ENCODE measurements at places on chromosomes 5 and 9. TPM values are rescaled to one million over a fixed set of nuclear protein-coding genes. Genes with fewer than 3 reads are reported as not detected.

DNA sequence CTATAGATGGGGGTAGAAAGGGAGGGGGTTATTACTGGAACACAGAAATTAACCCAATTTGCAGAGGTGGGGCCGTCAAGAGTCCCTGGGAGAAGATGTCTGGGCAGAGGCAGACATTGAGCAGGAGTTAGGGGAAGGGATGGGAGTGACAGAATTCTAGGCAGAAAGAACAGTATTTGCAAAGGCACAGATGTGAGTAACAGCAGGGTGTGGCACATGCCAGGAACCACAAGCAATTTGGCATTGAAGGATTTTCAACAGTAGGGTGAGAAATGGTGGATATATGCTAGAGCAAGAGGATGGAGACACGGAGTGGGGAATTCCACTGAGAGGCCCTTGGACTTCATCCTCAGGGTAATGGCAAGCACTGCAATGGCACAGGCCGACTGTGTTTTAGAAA lies 71.6 kb upstream of the FRRS1L start:
- H3K27me3 ChIP-seq: no peaks in the 10 kb centered on the region
- H3K27ac ChIP-seq: no peak overlapping the region
- no peaks in the 10 kb centered on the region for H3K4me1 ChIP-seq
- no peak for DNase-seq
- H3K36me3 ChIP-seq: no peaks in the 10 kb centered on the region
- H3K4me3 ChIP-seq: no peak overlapping the region

DNA sequence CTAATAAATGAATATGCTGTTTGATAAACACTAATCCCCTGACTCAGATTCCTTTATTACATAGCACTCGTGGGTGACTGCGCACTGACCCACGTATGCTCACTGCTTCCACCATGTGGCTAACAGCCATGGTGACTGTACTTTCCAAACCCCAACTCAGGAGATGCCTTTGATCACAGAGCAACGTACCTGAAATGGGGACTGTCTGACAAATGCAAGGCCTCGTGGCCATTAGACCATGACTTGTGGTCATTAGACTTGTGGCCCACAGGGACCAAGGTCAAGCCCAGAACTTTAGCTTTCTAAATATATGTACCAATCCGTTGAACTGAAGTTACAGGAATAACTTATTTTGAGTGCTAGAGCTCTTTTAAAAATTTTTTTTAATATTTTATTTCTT lies 46.6 kb downstream of the CYFIP2 start:
- no peak overlapping the region for H3K4me3 ChIP-seq
- no peak for DNase-seq
- H3K27me3 ChIP-seq: no peaks in the 10 kb centered on the region
- H3K4me1 ChIP-seq: no peaks in the 10 kb centered on the region
- no peaks in the 10 kb centered on the region for H3K36me3 ChIP-seq
- no peak overlapping the region for H3K27ac ChIP-seq

- DNase-seq: no peak
- no peaks in the 10 kb centered on the region for H3K4me1 ChIP-seq
- no peaks in the 10 kb centered on the region for H3K27me3 ChIP-seq
- H3K27ac ChIP-seq: no peak overlapping the region
- H3K36me3 ChIP-seq: peaks cover 4% of the 10 kb centered on the region
Measured at GRCh38 chr5:10233505-10233904, 16.2 kb downstream of the ATPSCKMT start.

Gene FOXD1
- total RNA-seq: 0.32 TPM

Gene ZFYVE16
- total RNA-seq: 28.0 TPM

DNA sequence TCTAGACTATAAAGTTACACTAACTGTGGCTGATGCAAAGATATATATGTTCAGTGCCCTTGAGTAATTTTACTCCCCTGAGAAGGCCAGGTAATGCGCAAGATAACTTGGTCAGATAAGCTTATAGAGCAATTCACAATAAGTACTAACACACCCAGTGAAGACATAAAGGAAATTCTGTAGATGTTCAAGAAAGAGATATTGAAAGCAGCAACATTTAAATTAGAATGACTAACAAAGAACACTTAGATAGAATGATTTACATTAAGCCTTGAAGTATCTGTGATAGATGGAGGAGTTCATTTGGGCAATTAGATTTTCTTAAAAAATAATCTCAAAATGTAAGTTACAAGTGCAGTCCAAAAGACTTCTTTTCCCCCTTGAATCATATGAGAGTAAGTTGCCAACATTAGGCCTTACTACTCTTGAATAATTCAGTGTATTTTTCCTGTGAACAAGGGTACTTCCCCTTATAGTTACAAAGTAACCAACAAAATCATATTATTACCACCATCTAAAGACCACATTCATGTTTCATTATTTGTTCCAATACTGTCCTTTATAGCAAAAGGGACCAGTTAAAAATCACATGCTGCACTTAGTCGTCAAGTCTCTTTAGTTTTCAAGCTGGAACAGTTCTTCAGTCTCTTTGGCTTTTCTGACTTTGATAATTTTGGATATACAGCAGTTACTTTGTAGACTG lies 44.4 kb upstream of the ELOVL7 start:
- H3K27ac ChIP-seq: no peak overlapping the region
- H3K27me3 ChIP-seq: no peaks in the 10 kb centered on the region
- no peaks in the 10 kb centered on the region for H3K36me3 ChIP-seq
- no peak for DNase-seq

GRCh38 chr5:175133185-175133584 lies 310.8 kb downstream of the DRD1 start:
- no peak for DNase-seq
- H3K4me1 ChIP-seq: no peaks in the 10 kb centered on the region
- no peak overlapping the region for H3K27ac ChIP-seq
- no peaks in the 10 kb centered on the region for H3K36me3 ChIP-seq
- H3K27me3 ChIP-seq: no peaks in the 10 kb centered on the region

Gene CCL21
- 84.9 TPM for total RNA-seq

- H3K4me3 ChIP-seq: no peak overlapping the region
- no peaks in the 10 kb centered on the region for H3K27me3 ChIP-seq
- no peak for DNase-seq
- no peak overlapping the region for H3K27ac ChIP-seq
Measured at GRCh38 chr5:139838381-139839197, 43.0 kb downstream of the PSD2 start.

DNA sequence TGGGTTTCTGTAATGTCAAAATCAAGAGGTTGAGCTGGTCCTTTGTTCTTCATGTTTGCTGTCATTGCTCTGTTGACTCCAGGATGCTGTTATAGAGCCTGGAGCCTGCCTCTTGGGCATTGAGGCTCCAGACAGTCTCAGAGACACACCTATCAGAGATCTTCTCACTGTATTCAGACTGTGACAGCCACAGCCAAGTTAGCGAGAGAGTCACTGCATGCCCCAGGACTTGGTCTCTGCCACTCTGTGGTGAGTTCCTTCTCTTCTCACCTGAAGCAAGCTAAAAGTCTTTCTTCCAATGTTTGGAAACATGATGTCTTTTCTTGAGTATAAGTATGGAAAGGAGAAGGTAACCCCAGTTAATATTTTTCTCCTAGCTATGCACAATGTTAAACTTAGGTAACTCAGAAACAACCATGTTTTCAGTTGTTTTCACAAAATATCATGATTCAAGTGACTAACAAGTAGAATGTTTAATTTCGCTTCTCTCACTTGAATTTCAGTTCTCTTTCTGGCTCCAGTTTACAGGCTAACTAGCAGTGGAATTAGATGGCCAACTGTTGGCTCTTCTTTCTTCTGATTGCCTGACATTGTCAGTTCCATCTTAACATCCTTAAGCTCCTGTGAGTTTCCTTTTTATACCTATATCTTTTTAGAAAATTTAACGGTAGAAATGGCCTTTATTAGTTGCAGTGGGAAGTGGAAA lies 20.6 kb upstream of the ZFYVE16 start:
- no peaks in the 10 kb centered on the region for H3K27me3 ChIP-seq
- no peaks in the 10 kb centered on the region for H3K4me1 ChIP-seq
- no peak for DNase-seq
- H3K27ac ChIP-seq: no peak overlapping the region
- no peak overlapping the region for H3K4me3 ChIP-seq

GRCh38 chr5:117624201-117624600 lies 1049.6 kb upstream of the SEMA6A start:
- H3K4me3 ChIP-seq: no peak overlapping the region
- no peak for DNase-seq
- H3K4me1 ChIP-seq: no peaks in the 10 kb centered on the region
- no peaks in the 10 kb centered on the region for H3K36me3 ChIP-seq

DNA sequence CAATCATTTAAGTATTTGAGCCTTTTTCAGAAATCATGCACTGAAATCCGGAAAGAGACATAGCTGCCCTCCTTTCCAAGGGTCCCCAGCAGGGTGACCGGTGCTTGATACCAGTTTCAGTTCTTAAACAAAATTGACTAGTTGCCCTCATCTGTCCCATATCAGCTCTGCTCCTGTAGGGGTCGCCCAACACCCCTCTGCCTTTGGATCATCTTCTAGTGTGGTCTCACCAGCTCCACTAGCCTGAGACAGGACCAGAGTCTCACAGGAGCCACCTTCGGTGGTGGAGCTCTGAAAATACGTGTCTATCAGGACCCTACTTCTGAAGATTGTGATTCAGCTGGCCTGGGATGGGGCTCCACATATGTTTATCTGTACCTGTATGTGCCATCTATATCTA lies 428.2 kb downstream of the ENC1 start:
- H3K27ac ChIP-seq: no peak overlapping the region
- H3K4me3 ChIP-seq: no peak overlapping the region
- no peaks in the 10 kb centered on the region for H3K36me3 ChIP-seq
- no peaks in the 10 kb centered on the region for H3K27me3 ChIP-seq
- H3K4me1 ChIP-seq: no peaks in the 10 kb centered on the region

DNA sequence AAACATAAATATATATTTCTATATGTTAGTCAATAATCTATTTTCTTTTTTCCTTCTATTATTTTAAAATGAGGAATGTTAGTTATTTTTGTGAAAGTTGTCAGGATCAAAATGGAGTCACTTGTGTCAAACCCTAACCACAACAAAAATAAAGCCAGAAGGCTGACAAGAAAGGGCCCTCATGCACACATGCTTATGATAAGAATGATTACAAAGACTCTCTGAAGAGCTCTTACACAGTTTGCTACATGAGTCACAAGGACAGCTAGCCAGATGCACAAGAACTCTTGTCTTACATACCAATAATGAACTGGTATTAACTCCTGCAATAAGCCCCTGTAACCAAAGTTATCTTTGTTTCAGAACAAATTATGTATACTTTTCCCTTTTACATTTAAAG lies 64.7 kb downstream of the GGTA1 start:
- no peak for DNase-seq
- H3K4me1 ChIP-seq: no peaks in the 10 kb centered on the region
- H3K27me3 ChIP-seq: no peaks in the 10 kb centered on the region
- H3K36me3 ChIP-seq: no peaks in the 10 kb centered on the region
- H3K4me3 ChIP-seq: no peak overlapping the region
- H3K27ac ChIP-seq: no peak overlapping the region

DNA sequence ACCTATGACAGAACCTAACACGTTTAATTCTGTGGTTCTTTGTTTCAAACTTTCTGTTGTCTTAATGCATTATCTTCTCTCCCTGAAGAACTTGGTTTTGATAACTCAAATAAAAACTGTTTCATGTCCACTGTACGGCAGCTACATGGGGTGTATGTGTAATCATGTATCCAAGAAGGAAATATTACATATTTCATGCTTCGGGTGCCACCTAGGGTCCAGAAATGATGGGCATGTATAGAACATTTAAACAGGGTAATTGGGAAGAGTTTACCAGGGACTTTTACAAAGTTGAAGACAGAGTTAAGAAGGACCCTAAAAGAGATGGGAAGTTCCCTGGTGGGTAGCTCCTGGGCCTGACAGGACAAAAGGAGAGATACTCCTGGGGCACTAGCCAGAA lies 291.3 kb downstream of the FBXL7 start:
- H3K4me3 ChIP-seq: no peak overlapping the region
- no peak overlapping the region for H3K27ac ChIP-seq
- H3K27me3 ChIP-seq: no peaks in the 10 kb centered on the region
- no peaks in the 10 kb centered on the region for H3K4me1 ChIP-seq
- no peak for DNase-seq
- H3K36me3 ChIP-seq: no peaks in the 10 kb centered on the region

- peak overlapping the region; percentile 42 for H3K4me3 ChIP-seq
- no peaks in the 10 kb centered on the region for H3K4me1 ChIP-seq
- no peaks in the 10 kb centered on the region for H3K36me3 ChIP-seq
- H3K27ac ChIP-seq: peak overlapping the region; percentile 88
- no peak for DNase-seq
Measured at GRCh38 chr5:16507716-16508115, 42.1 kb upstream of the ZNF622 start.

Gene ZNF618
- total RNA-seq: 4.6 TPM

Gene PCDHB3
- 3.4 TPM for total RNA-seq

Gene C1QTNF2
- total RNA-seq: 0.48 TPM

Gene SLCO6A1
- not detected for total RNA-seq

GRCh38 chr9:120438836-120439546 lies 141.0 kb downstream of the CDK5RAP2 start:
- H3K27me3 ChIP-seq: no peaks in the 10 kb centered on the region
- no peak overlapping the region for H3K4me3 ChIP-seq
- no peaks in the 10 kb centered on the region for H3K36me3 ChIP-seq
- no peaks in the 10 kb centered on the region for H3K4me1 ChIP-seq
- H3K27ac ChIP-seq: no peak overlapping the region

- H3K36me3 ChIP-seq: no peaks in the 10 kb centered on the region
- no peak overlapping the region for H3K27ac ChIP-seq
- peaks cover 8% of the 10 kb centered on the region for H3K27me3 ChIP-seq
- H3K4me3 ChIP-seq: no peak overlapping the region
- no peak for DNase-seq
- H3K4me1 ChIP-seq: no peaks in the 10 kb centered on the region
Measured at GRCh38 chr5:159735749-159736660, 180.3 kb upstream of the ADRA1B start.

Gene WNT8A
- not detected for total RNA-seq

Gene DOK3
- 6.6 TPM for total RNA-seq

- no peaks in the 10 kb centered on the region for H3K4me1 ChIP-seq
- H3K27me3 ChIP-seq: no peaks in the 10 kb centered on the region
- no peaks in the 10 kb centered on the region for H3K36me3 ChIP-seq
- DNase-seq: peak; percentile 61
- peak overlapping the region; percentile 92 for H3K27ac ChIP-seq
Measured at GRCh38 chr5:87268126-87268969, 665 bp downstream of the RASA1 start.

- no peaks in the 10 kb centered on the region for H3K36me3 ChIP-seq
- no peak overlapping the region for H3K4me3 ChIP-seq
- H3K4me1 ChIP-seq: no peaks in the 10 kb centered on the region
- no peak for DNase-seq
- no peak overlapping the region for H3K27ac ChIP-seq
- H3K27me3 ChIP-seq: no peaks in the 10 kb centered on the region
Measured at GRCh38 chr9:83932011-83932410, 10.8 kb upstream of the KIF27 start.

GRCh38 chr5:81884871-81885270 lies 87.0 kb upstream of the ATG10 start:
- H3K27me3 ChIP-seq: no peaks in the 10 kb centered on the region
- DNase-seq: no peak
- H3K4me3 ChIP-seq: no peak overlapping the region
- no peak overlapping the region for H3K27ac ChIP-seq
- H3K4me1 ChIP-seq: no peaks in the 10 kb centered on the region

Gene GPR151
- total RNA-seq: not detected
